Vagina (tissue), 2 donors: ENCODE measurements at places on chromosomes 6 and 20.

DNA sequence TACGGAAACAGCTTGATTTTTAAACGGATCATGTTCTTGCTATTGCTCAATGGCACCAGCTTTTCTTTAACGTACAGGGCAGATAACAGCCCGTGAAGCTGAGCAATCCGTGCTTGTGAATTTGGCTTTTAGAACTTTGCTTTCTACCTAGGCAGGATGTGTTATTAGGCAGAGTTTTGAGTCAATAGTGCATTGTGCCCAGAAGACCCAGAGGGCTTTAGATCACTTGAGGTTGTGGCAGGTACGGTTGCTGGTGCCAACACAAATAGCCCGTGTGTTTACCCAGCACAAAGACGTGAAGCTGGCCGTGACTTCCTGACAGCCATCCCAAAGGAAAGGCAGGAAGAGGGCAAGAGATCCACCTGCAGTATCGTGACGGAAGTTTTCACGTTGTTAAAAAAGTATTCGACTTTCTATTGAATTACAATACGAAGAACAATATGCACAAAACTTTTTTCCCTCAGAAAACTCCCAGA, 117.4 kb upstream of the FRMD1 start:
- no peak overlapping the region for H3K4me3 ChIP-seq
- DNase-seq, result no peak
- H3K27ac ChIP-seq, result no peak overlapping the region
- H3K4me1 ChIP-seq, result no peaks in the 10 kb centered on the region
- no peaks in the 10 kb centered on the region for H3K36me3 ChIP-seq

GRCh38 chr6:148818939-148819575, 72.2 kb downstream of the UST start:
- no peak overlapping the region for H3K27ac ChIP-seq
- H3K4me1 ChIP-seq, result peaks cover 20% of the 10 kb centered on the region
- no peak for DNase-seq
- no peaks in the 10 kb centered on the region for H3K36me3 ChIP-seq

GRCh38 chr6:33731751-33732282, 14.9 kb downstream of the IP6K3 start:
- no peak overlapping the region for H3K4me3 ChIP-seq
- DNase-seq, result no peak
- no peaks in the 10 kb centered on the region for H3K27me3 ChIP-seq
- H3K36me3 ChIP-seq, result no peaks in the 10 kb centered on the region
- H3K27ac ChIP-seq, result no peak overlapping the region

DNA sequence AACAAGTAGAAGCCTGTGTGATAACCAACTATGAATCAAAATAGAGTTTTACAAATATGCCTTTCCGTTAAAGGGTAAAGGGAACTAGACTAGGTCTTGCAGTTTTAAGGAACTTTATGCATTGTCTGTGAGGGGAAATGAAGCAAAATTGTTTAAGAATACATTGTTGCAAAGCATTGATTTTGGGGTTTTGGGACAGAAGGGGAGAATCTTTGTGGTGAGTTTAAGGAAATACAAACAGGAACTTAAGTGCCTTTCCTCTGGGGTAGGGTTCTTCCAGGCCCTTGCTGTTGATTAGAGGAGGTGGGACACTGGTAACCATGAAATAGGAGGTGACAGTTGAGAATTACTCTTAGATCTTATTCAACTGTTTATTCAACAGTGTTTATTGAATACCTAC, 4.7 kb downstream of the MAPK14 start:
- no peak overlapping the region for H3K27ac ChIP-seq
- no peaks in the 10 kb centered on the region for H3K27me3 ChIP-seq
- H3K4me1 ChIP-seq, result peaks cover 74% of the 10 kb centered on the region
- H3K4me3 ChIP-seq, result no peak overlapping the region

DNA sequence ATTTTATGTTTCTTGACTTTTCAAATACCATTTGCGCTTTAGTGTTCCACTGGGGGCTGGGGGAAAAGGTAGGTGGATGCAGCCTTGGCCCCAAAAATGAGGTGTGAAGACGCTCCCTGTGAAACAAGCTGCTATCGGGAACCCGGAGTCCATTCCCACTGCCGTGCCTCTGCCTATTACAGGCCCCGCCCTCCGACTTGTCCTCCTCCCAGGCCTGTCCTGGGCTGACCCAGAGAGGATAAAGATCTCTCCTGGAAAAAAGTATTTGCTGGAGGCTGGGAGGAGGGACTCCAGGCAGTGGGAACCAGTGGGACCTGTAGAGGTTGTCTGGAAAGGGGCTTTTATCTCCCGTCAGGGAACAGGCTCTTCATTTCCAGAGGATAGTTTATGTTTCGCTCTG, 215.0 kb downstream of the SLC24A3 start:
- H3K27me3 ChIP-seq, result no peaks in the 10 kb centered on the region
- no peak overlapping the region for H3K4me3 ChIP-seq
- no peak for DNase-seq
- H3K4me1 ChIP-seq, result peaks cover 4% of the 10 kb centered on the region
- no peak overlapping the region for H3K27ac ChIP-seq
- H3K36me3 ChIP-seq, result no peaks in the 10 kb centered on the region
